ENCODE measurements at places on chromosomes 1 and 21. TPM values are rescaled to one million over a fixed set of nuclear protein-coding genes. Genes with fewer than 3 reads are reported as not detected.

Gene C1orf226
- total RNA-seq: 5.2 TPM

- H3K4me3 ChIP-seq: no peak overlapping the region
- H3K27me3 ChIP-seq: no peaks in the 10 kb centered on the region
- no peak for DNase-seq
- no peak overlapping the region for H3K27ac ChIP-seq
- H3K4me1 ChIP-seq: no peaks in the 10 kb centered on the region
- no peaks in the 10 kb centered on the region for H3K36me3 ChIP-seq
Observed at GRCh38 chr1:47616906-47617305, 179.1 kb downstream of the FOXD2 start.

Gene CYYR1
- 9.7 TPM for total RNA-seq

Gene RHBG
- not detected for total RNA-seq

Gene CCDC27
- total RNA-seq: 0.97 TPM

Measured in prostate gland (tissue), 2 donors.